Activated CD4-positive, alpha-beta T cell treated with anti-CD3 and anti-CD28 coated beads for 4 hours (primary cell): ENCODE measurements at places on chromosomes 11 and 22.
A peak's percentile ranks its signal among the peaks of the same experiment; 100 is the strongest.

GRCh38 chr11:61827571-61828378, at the start of gene FADS2:
TSS of gene FADS2 (plus strand) at chr11:61828300. CDS start at chr11:61828391, 91 bp downstream.
- peak; percentile 47 for DNase-seq

DNA sequence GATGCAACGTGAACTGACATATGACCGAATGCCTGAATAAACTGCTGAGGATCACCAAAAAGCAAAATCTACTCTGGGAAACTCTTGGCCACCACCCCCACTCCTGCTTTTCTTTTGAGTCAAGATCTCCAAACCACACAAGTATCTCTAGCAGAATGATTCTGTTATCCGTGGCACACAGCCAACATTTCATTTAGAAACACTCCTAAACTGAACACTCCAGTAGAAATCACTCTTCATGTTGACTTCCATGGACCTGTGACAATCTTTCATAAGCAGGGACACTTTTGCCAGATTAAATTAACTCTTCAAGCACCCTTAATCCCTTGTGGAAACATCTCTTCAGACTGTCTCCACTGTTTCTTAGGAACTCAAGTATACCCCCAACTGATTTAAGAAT, 44.4 kb downstream of the VSIG10L2 start:
- no peak for DNase-seq

DNA sequence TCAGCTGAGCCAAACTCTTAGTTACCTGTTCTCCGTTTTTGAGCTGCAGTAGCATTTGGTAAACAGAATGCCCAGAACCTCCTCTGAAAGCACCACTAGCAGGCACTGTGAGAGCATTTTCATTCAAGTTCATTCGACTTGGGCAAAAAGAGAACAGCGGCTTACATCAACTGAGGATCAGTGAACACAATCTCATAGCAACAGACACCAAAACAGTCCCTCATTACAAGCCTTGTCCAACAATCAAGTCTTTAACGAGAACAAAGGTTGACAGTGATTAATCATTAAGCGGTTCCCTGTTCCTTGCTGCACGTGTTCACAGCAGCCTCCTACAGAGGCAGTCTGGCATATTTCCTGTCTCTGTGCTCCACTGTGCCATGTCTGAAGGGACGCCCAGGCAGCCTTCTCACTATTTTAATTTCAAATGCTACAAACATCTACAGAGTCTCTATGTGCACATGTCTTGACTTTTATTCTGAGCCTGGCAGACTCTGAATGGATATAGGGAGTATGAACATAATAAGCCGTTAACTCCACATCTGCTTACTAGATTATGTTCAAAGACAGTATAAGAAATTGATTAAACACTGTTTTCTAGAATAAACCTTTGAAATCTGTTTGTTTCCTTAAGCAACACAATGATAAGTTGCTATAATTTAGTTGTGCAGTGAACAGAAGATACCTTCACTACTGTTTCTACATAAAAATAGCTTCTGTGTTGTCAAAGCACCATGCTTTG, 88.3 kb upstream of the MTMR2 start:
- DNase-seq: peak; percentile 74

DNA sequence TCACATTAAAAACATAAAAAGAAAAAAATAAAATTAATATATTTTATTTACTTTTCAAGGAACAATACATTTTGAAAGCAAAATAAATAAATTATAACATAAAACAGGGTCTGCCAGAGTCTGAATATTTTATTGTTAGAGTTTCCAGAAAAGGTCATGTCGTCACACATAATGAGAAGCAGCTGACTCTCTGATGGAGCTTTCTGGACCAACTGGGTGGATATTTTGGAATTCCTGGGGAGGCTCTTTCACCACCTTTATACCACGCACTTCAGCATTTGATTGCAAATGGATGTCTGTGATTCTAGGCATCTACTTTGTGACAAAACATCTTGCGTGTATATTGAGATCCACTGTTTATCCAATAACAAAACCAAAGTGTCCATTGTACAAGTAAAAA, 455.0 kb upstream of the CCDC179 start:
- no peak for DNase-seq
